GM12864 (cell line): ENCODE measurements at places on chromosomes 3 and 15.

GRCh38 chr3:12831301-12831866, 10.0 kb downstream of the RPL32 start:
- no peak for DNase-seq

DNA sequence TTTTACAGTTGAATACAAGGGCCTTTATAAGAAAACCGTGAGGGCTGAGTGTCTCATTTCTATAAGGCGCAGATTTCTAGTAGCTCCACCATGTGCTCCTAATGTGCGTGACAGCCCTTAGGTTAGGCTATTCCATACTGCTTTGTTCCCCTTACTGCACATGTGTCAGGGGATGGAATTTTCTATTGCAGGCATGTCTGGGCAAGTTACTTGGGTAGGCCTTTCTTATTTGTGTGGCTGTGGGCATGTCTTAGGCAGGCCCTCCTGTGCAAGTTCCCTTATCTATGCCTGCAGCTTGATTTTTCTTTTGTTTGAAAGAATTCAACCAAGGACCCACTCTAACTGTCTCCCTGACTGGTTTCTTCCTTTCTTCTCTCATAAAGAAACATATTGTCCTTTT, 434.2 kb upstream of the CNTN3 start:
- DNase-seq: no peak

GRCh38 chr3:46400000-46400734, 6.7 kb downstream of the CCR5AS start:
- no peak for DNase-seq

- DNase-seq: peak; percentile 40
These were observed 534.5 kb upstream of the KCNMB2 start for GRCh38 chr3:178001670-178002101.

DNA sequence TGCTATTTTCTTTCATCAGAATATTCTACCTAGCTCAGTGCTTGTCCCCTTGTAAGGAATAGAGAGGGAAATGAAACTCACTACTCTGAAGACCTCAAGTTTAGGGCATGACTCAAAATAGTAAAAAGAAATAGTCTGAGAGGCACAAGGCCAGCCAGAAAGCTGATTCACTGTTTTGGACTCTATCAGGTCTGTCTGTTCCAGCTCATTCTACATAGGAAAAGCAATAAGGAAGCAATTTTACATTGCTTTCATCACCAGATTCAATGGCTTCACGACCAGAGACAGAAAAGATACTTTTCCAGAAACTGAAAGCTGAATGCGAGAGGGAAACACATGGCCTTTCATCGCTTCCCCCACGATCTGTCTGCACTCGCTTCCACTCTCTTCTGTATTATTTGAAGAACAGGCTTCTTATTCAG, 276.0 kb downstream of the GBE1 start:
- peak; percentile 19 for DNase-seq

DNA sequence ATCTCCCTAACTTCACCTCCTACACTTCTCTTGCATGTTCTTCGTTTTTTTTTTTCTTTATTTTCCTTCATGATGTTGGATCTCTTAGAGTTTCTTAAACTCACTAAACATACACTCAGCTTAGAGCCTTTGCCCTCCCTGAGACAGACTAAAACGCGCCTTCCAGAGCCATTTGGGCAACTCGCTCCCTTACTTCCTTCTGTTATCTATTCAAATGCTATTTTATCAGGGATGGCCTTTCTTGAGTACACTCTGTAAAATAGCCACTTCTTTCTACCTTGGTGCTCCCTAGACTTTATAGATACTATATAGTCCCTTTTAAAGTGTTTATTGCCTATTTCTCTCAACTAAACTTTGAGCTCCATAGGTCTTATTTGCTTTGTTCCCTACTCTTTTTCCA, 598.2 kb upstream of the NECTIN3 start:
- no peak for DNase-seq

- DNase-seq: no peak
These were observed 20.9 kb upstream of the TRH start for GRCh38 chr3:129953621-129954020.

DNA sequence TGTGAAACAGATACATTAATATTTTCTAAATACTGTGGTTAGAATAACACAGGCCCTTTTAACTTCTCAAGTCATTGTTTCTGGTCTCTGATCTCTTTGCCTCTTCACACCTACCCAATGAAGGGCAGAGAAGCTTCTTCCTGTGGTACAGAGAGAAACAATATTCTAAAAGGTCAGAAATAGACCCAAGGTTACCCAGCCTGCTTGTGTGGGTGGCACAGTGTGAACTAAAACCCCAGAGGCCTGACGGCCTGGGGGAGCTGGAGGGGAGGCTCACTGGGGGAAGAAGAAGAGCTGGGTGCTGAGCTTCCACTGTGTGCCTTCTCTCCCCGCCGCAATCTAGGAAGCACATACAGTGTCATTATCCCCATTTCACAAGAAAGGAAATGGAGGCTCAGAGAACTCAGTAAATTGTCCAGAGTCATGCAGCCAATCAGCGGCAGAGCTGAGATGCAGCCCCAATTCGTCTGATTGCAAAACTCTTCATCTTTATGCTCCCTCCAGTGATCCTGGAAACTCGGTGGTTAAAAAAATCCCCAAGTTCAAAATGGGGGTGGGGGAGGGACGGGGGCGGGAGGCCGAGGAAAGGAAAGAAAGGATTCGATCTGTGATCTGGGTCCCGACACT, 64.1 kb upstream of the HEG1 start:
- DNase-seq: peak; percentile 76

GRCh38 chr3:57060089-57060821, at the start of gene SPATA12:
Gene SPATA12, plus strand, starts transcription at chr3:57060664. Its CDS starts 13,031 bp downstream, at chr3:57073695.
- no peak for DNase-seq
